Thymus (tissue), 14 donors: ENCODE measurements at places on chromosomes 3 and 15.

DNA sequence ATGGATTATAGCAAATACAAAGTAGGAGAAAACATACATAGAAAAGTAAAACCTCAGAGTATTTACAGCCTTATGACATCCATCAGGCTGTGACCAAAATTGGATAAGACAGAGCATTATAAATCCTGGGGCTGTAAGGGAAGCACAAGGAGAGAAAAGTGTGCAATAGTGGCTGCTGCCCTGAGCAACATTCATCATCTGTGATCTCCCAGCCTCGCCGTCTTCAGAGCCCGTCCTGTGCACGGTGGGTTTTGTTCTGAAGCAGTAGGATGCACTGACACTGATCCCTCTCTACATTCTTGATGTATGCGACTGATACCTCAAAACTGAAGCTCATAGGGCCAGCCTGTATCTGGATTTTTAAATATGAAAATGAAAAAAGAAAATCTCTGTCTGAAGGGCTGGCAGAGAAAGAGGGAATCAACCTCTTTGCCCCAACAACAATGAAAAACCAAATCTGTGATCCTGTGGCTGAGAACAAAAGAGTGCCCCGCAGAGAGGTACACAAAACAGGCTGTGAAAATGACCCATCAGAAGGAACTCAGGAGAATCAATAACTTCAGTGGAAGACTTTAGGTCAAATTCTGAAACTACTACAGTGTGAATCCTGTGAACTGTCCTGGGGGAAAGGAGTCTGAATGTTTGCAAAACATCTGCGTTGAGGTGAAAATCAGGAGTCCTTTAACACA is 8.2 kb upstream of the RTP4 start:
- DNase-seq, result no peak

GRCh38 chr3:158520433-158520832 is 50.6 kb upstream of the MLF1 start:
- no peak for DNase-seq

DNA sequence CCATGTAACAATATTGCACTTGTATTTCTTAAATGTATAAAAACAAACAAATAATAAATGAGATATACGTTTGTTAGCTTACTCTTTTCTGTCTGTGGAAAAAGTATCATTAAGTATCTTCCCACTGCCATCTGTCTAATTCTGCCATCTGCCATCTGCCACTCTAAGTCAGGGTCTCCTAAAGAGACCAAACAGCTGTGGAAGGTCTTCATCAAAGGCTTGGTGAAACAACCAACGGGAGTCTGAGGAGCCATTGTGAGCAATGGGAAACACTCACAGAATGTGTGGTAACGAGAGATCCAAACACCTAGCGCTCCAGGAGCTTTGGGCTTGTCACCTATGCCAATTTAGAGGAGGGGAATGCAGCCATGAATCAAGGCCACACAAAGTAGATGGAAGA is 28.7 kb upstream of the PFN2 start:
- no peak for DNase-seq

DNA sequence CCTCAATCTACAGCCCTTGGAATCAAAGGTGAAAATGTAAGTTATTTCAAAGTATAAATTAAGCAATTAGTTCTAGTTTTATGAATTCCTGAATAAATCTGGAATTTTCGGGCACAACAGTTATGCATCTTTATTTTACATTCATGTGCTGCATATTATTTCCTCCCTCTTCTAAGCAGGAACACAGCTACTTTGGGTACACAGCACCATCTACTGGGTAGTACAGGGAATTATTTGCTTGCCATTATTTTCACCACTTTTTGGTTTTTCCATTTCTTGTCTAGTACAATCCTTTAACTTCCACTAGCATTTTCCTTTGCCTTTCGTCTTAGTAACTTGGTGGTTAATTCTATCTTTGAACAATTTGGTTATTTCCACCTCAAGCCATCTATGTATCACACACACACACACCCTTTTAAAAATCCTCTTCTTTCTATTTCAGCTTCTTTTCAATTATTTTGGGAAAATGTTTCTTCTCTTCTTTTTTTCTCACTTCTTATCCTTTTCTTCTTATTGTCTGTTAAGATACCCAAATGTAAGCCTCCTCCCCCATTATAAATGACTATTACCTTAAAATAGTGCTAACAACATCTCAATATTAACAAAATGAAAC is 451.0 kb downstream of the MFSD1 start:
- no peak for DNase-seq

GRCh38 chr15:25901811-25902605 is 38.9 kb upstream of the ATP10A start:
- DNase-seq, result no peak

- DNase-seq, result no peak
These were observed 291.0 kb downstream of the TBL1XR1 start for GRCh38 chr3:176906046-176906905.

DNA sequence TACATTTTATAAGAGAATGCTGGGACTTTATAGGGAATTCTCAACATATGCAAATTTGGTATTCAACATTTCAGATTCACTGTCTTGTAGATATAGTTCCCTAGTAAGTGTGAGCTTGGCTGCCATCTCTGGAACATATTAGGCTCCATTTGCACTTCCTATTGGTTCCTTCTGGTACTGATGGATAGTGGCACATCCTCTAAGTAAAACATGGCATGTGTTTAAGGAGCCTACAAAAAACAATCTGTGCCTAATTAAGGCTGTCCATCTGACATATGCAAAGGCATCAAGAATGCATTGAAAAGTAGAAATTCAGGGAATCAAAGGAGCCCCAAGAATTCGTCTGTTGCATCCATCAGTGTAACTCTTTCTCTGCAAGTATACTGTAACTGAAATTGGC is 344.1 kb downstream of the UNC13C start:
- no peak for DNase-seq

DNA sequence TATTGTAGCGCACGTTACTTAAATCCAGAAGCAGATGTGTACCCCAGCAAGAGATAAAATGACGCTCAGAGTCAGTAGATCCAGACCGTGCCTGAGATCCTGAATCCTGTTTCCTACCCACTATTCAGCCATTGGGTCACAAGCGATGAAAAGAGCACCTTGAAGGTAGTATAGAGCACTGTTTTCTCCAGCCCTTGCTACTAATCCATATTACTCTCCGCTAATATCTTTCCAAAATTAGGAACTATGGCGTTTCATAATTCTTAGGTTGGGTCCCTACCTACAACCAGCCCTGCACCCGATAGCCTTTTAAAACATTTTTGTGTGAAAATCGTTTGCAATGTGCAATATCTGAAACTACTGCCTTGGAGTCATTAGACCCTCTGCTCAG is 596 bp downstream of the BTD start:
- no peak for DNase-seq

- no peak for DNase-seq
These were observed 511.3 kb downstream of the GABRG3 start for GRCh38 chr15:27482287-27482686.

DNA sequence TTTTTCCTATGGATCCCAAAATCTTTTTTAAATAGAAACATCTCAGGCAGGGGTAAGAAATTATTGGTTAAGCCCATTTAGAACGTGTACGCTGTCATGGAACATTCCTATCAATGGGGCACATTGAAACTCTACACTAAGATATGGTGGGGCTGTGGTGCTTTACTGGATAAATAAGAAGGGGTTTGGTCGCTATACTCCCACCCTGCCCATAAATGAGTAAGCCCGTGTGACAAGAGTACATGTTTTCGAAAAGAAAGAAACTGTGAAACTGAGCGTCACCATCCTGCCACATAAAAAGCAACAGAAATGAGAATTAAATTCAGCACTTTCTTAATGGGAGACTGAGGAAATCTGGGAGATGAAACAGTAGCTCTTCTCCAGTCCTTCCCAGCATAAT is 929.7 kb upstream of the CFAP20DC start:
- DNase-seq, result no peak

GRCh38 chr15:73287019-73287418 is 81.7 kb downstream of the HCN4 start:
- peak; percentile 14 for DNase-seq

GRCh38 chr15:29835301-29835700 is 13.0 kb upstream of the TJP1 start:
- DNase-seq, result no peak

DNA sequence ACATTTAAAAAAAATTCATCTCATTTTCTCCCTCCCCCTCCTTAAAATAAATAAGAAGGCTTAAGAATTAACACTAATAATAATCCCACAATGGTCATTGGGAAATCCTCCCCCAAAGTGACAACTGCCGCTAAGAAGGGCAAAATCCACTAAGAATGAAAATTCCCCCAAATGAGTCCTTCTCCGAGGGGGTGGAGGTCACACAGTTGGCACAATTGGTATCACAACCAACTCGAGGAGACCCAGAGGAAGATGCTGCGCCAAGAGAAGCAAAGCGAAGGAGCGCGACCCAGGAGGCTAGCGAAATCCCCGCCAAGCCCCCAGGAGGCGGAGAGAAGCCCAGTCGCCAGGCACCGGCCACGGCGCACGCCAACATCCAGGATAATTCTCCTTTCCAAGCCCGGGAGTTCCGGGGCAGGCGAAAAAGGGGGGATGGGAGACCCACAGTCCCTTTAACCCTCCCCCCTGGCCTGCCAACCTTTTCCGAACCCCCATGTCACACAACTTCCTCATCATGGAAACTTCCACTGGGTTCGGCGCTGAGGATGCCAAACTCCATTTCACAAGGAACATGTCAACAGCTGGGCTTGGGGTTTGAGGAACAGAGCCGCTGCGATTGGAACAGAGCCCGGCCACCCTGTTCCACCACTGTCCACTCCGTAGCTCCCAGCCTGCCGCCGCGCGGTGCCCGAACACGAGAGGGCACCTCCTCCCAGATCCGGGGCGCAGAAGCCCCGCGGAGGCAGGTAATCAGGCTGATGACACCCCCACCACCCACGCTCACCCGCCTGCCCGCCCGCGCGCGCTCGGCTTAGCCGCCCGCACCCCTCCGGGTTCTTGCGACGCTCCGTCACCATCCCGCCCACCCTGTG is 668 bp downstream of the THRB start:
- no peak for DNase-seq

GRCh38 chr15:49212897-49213296 is 42.9 kb downstream of the GALK2 start:
- no peak for DNase-seq

DNA sequence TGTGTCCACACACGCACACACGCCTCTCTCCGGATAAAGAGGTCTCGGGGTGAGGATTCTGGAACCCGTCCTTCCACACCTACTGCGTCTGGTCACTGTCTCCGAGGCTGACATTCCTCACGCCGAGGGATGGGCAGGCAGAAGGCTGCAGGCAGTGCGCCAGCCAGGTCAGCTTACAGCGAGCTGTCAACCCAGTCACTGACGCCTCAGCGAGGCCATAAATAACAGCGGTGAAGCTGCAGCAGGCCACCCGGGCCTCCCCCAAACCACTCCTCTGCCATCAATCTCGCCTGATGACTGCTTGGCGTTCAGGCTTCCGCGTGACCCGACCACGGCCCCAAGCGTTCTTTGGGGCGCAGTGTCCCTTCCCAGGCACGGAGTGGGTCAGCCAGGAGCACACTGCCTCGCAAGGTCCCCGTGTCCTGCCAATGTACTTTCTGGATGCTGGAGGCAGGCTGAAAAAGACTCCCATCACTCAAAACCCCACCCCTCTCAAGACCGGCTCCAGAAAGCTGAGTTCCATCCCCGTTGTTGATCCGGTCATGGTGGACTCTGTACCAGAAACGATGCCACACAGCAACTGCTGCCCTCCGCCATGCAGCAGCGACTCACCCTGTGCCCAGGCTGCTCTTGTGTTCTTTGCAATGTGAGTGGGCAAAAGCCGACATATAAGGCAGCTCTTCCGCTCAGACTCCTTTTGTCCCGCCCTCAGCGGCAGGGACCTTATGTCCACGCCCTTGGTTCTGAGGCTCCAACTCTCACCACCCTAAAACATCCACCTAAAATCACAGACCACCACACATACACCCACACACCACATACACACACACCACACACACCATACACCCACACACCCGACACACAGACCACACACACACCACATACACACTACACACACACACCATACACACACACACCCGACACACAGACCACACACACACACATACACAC is 27.1 kb downstream of the CPN2 start:
- DNase-seq, result peak; percentile 55

GRCh38 chr15:77097921-77098320 is 27.0 kb upstream of the TSPAN3 start:
- no peak for DNase-seq

GRCh38 chr3:111480091-111480490 is 61.9 kb upstream of the CD96 start:
- no peak for DNase-seq

DNA sequence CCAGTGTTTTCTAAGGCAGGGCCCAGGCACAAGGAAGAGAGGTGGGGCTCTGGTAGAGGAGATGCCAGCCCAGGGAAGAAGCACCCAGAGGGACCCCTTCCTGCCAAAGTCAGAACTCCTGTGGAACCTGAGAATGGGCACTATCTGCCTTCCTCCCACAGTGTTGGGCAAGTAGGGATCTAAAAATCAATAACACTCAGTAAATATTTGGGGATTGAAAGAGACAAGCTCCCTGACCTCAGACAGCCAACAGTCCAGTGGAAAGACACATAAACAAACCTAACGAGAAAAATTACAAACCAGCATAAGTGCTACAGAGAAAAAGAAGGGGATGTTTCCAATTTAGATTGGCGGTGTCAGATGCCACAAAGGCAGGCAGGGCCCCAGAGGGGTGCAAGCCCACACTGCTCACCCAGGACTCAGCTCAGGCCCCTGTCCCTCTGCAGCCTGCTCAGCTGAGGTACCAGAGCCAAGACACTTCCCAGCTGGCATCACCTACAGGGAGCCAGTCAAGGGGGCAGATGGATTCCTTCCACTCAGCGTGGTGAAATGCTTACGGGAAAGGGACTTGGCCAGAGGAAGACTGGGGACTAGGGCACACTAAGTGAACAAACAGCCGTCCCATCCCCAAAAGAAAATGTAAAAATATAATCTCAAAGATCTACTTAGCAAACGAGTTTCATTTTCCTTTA is 15.9 kb downstream of the ADCY5 start:
- no peak for DNase-seq

GRCh38 chr3:87498358-87499080 is 222.1 kb upstream of the POU1F1 start:
- no peak for DNase-seq

DNA sequence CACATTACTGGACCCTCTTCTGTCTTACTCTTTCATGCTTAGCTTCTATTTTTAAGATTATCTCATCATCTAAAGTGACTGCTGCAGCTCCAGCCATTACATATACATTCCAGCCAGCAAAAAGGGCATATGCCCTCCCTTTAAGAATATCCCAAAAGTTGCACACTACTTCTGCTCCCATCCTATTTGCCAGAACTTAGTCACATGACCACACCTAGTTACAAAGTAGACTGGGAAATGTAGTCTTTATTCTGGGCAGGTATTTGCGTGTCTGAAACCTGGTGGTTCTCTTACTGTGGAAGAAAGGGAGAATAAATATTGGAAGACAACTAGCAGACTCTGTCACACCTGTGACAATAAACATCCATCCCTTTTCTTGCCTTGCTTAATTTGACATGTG is 341.6 kb upstream of the NR2E3 start:
- DNase-seq, result no peak

- no peak for DNase-seq
These were observed 43.0 kb downstream of the NLGN1 start for GRCh38 chr3:173440514-173440913.
